ENCODE measurements at places on chromosomes 7 and 10.

DNA sequence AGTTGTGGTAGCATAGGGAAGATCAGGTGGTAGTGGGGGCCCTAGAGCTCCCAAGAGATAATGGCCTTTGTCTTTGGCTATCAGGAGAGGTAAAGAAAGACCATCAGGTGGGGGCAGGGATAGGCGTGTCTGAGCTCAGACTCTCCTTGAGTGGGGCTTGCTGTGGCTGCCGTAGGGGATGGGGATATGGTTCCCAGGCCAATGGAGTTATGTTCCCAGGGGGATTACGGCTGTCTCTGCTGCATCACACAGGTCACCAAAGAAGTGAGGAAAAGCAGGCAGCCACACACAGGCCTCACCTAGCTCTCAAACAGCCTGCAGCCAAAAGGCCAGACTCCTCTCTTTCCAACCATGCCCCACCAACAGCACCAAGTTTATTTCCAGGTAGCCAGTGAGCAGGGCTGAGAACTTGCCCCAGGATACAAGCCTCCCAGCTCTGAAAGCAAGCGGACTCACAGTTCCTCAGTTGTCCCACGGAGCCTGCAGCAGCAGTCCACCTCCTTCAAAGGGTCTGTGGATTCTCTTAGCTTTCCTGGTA lies 37.6 kb upstream of the C1QL3 start:
- no peak for DNase-seq

- DNase-seq: no peak
Observed at GRCh38 chr10:96794836-96795733, 37.0 kb upstream of the LCOR start.

- DNase-seq: no peak
Observed at GRCh38 chr7:110187877-110188554, 902.9 kb upstream of the LRRN3 start.

GRCh38 chr10:90930971-90931871 lies 10.3 kb upstream of the ANKRD1 start:
- no peak for DNase-seq

DNA sequence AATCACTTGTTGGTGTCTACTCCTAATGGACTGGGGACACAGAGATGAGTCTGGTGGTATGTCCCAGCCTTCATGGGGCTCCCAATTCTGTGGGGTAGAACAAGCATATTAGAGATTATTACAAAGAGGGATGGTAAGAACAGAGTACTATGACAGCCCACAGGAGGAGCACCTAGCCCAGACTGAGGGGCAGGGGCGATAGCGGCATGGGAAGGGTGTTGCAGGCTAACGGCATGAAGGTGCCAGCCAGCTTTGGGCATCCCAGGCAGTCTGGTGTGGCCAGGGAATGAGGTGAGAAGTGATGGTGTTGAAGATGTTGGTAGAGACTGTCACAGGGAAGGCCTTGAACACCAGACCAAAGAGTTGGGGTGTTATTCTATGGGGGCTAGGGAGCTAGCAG lies 280.0 kb downstream of the RPS24 start:
- no peak for DNase-seq

DNA sequence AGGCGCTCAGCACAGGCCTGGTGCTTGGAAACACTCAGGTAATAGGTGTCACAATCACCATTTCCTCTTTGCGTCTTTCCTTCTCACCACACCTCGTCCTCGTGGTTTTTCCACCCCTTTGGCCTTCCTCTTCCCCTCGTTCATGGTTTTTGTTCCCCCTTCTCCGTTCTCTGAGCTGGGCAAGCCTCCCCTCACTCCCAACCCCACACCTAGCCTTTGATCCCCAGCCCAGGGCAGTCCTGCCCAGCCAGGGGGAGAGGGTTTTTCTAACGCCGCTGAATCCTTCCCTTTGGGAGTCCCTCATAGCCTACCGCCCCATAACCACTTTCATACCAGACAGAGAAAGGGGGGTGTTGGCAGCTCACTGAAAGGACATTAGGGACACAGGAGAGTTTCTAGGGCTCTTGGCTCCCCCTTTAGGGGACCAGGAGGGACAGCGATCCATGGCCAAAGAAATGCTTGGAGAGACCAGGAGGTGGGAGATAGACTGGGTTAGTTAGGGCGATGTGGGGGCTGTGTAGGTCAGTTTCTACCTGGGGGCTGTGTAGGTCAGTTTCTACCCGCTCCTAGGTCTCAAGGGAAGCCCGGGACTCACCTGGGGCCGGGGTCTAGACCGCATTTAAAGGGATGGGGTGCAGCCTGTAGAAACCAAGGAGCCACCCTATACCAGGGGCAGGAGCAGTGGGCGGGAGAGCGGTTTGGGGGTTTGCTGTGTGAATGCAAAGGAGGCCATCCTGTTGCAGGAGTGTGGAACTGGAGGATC lies 1.4 kb downstream of the EPHB4 start:
- DNase-seq: no peak

- DNase-seq: no peak
Observed at GRCh38 chr10:71092812-71093401, 119.5 kb upstream of the UNC5B start.

GRCh38 chr10:27911539-27911938 lies 87.3 kb downstream of the ODAD2 start:
- no peak for DNase-seq

- no peak for DNase-seq
Observed at GRCh38 chr10:124027651-124028050, 65.7 kb downstream of the CHST15 start.

DNA sequence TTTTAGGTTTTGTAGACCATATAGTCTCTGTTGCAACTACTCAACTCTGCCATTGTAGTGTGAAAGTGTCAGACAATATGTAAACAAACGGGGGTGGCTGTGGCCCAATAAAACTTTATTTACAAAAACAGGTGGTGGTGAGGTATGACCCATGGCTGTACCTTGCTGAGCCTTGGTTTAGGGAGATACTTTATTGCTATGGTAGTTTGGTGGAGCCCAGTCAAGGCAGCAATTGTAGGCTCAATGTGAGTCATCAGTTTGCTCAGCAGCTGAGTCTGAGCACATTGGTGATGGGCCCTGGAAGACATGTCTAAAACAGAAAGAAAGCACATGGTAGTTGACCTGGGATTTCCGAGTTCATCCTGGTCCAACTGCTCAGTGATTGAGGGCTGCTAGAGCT lies 242.5 kb downstream of the REEP3 start:
- DNase-seq: no peak

DNA sequence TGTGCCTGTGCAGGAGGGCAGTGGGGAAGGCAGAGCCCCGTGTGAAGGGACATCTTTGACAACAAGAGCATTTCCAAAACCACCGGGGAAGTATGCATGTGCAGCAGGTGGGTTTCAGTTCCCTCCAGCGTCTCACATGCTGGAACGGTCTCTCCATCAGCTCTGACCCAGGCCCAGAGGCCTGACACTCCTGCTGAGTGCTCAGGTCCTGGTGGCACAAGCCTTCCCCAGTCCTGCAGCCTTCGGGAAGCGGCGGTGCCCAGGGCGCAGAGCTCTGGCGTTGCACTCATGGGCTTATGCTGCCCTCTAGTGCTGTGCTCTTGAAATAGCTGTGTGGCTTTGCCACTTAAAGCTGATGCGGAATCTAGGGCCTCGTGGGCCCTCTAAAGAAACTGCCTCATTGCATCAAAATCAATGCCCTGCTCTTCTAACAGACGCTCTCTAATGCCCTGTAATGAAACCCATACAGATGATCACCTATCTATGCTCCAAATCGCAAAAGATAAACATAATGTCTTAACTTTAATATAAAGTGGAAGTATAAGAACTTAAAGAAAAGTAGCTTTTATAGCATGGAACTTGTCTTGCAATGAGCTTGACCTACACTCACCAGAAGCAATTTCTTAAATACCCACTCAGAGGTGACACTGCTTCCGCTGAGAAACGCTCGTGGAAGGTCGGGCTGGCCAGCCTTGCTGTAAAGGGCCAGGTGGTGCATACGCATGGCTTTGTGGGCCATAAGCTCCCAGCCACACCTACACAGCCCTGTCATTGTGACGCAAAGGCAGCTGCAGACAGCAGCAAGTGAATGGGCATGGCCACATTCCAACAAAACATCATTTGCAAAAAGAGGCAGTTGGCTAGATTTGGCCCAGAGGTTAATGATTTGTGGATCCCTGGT lies 38.6 kb downstream of the CLRN3 start:
- DNase-seq: peak; percentile 6

DNA sequence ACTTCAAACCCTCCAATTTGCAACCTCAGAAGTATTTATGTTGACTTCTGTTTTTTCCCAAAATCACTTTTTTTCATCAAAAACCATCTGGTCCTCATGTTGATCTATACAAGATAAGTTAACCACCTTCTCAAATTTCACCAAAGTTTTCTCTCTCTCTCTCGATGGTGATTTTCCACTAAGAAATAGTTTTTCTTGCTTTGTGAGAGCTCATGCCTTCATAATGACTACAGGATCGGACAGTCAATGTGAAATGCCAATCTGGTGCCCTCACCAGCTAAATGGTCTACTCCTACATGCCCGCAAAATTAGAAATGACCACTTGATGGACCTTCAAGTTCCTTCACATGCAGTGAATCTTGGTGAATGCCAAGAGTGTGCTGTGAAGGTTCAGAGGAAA lies 40.4 kb downstream of the CNNM1 start:
- no peak for DNase-seq

GRCh38 chr10:84328418-84329195 lies at the start of gene CCSER2:
Gene CCSER2, plus strand, starts transcription at chr10:84328589. Its CDS starts 42,464 bp downstream, at chr10:84371053.
- peak; percentile 77 for DNase-seq

GRCh38 chr10:76451911-76452310 lies 1020.5 kb downstream of the LRMDA start:
- no peak for DNase-seq

GRCh38 chr7:43390576-43390975 lies 192.3 kb upstream of the STK17A start:
- DNase-seq: no peak

DNA sequence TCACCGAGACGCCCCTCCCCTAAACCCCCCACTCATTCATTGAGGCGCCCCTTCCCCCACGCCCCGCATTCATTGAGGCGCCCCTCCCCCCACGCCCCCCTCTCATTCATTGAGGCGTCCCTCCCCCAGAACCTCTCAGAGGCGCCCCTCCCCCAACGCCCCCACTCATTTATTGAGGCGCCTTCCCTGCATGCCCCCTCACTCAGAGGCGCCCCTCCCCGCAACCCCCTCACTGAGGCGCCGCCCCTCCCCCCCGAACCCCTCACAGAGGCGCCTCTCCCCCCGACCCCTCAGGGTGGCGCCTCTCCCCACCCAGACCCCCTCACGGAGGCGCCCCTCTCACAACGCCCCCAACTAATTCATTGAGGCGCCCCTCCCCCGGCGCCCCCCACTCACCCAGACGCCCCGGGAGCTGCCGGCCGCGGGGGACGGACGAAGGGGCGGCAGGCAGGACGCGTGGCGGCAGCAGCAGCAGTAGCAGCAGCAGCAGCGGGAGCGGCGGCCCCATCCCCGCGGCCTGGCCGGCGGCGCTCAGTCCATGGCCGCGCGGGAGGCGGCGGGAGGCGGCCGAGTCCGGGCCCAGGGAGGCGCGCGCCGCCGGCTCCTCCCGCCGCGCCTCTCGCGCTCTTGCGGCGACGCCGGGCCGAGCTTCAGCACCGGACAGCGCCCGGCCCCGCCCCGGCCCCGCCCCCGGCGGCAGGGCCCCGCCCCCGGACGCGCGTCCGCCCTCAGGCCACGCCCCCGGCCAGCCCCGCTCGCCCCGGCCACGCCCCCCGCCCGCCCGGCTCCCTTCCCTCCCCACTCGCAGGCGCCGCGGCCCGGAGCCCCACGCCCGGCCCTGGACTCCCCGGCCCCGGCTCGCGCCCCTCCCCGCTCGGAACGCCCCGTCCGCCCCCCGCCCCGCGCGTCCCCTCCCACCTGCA lies at the start of gene PTPRN2:
PTPRN2 (minus strand) TSS at position 662 of the 923 bp plus-strand sequence.
- DNase-seq: peak; percentile 21

- no peak for DNase-seq
Observed at GRCh38 chr10:69107176-69107490, 16.8 kb upstream of the VPS26A start.

DNA sequence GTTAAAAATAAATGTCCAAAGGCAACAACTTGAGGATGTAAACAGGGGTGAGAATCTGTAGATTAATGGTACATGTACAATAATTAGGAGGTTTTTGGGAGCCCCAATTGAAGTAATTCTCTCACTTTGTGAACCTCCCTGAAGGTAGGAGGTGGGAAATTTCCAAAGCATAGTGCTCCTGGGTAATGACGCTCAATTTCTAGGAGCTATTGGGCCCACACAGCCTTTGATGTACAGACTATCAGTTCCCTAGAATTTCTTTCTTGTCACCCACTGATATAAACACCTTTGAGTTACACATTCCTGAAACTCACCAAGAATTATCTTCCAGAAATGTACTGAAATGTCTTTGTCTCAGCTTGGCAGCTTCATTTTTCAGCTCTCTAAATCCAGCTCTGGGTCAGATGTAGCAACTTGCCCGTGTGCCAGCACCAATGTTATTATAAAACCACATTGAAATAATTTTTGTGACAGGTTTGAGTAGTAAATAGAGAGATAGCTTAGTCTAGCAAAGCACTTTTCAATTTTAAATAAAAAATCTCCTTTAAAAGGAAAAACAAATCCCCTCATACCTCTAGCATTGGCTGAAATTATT lies 36.6 kb upstream of the GALNT17 start:
- DNase-seq: no peak

DNA sequence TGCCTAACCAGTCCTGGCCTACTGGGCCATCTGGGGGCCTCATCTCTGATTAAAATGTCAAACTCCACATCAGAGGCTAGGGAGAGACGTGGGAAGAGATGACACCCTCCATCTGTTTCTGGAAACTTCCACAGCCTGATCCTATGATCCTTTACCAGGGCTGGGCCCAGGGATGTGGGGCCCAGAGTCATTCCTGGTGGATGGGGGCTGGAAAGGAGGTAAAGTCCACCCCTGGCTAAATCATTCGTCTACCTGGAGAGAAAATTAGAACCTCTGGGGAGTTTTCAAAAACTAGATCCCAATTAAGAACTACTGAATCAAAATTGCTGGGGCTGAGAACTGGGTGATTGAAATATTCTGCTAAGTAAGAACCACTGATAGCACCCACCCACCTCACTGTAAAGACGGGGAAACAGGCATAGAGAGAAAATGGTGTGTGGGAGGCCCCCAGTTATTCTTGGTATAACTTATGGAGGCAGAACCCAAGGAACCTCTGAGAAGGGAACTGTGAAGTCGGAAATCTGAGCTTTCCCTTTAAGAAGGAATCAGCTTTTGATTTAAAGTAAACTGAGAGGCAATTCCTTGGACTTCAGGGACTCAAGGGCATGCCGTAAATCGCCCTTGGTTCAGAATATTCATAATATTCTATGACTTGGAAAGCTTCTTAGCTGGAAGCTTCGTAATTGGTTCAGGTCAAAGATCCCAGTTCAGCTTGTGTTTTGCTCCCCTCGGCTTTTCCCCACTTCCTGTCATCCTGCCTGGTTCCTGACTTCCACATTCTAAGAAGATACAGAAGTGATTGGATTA lies 53.1 kb downstream of the PRKAG2 start:
- DNase-seq: no peak
